ENCODE measurements at places on chromosomes 5 and 9.

GRCh38 chr9:75185585-75186170, 97.4 kb downstream of the OSTF1 start:
- DNase-seq: peak; percentile 33

DNA sequence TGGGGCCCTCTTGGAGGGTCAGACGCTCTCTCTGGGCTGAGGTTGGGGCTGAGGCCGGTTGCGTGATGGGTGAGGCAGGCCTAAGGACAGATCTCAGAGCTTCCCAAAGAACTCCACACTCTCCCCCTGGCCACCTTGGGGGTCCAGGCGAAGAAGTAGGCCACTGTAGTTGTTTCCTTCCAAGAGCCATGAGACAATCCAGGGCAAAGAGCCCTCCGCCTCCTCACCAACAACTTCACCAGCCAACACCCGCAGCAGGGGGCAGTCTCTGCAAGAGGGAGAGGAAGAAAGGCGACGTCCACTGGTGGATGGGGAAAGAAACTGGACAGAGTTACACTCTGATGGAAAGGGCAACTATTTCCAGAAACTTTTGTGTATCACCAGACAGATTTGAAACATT, 10.7 kb downstream of the SLC35A4 start:
- no peak for DNase-seq

- no peak for DNase-seq
Measured at GRCh38 chr5:153515301-153515700, 24.8 kb downstream of the GRIA1 start.

DNA sequence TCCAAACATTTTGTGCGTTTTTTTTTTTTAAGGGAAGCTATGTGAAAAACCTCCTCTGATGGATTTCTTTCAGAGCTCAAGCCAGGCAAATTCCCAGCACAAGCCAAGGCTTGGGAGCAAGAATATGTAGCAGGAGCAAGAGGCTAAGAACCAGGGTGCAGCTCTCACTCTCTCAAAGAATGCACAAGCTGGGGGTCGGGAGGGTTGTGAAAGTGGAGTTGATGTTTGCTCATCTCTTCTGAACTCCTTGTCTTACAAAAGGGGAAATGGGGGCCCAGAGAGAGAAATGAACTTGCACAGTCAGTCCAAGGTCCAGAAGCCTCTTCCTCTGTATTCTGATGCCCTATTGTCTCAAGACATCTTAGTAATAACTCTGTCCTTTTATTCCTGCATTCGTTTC, 7.7 kb upstream of the TRAF1 start:
- no peak for DNase-seq
